Transverse colon (tissue), 4 donors: ENCODE measurements at places on chromosomes 6 and 20. TPM values are rescaled to one million over a fixed set of nuclear protein-coding genes. Genes with fewer than 3 reads are reported as not detected.

DNA sequence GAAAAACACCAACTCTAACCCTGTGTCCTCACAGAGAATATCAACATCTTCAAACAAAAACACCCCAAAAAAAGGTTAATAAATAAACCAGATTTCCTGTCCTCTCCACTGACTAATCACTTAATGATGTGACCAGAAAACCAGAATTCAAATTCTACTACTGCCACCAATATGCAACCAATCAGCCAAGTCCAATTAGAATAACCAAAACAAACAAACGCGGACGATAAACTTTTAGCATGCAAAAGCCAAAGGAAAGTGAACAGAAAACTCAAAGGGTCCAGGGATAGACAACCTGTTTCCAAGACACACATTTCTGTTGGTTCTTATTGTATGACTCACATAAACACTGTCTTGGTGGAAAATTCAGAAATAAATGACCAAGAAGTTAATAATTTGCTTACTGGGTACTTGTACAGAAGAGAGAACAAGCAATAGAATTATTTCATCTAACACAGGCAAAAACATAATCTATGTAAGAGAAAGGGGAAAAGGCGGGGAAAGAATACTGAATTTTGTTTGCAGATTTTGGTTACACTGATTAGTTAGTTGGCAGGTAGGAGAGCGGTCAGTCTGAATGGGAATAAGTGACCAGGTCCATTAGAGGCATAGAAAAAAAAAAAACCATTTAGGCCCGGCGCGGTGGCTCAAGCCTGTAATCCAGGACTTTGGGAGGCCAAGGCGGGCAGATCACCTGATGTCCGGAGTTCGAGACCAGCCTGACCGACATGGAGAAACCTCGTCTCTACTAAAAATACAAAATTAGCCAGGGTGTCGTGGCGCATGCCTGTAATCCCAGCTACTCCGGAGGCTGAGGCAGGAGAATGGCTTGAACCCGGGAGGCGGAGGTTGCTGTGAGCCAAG lies 34.1 kb downstream of the HFE start:
- no peak overlapping the region for H3K27ac ChIP-seq
- no peaks in the 10 kb centered on the region for H3K27me3 ChIP-seq
- H3K36me3 ChIP-seq: no peaks in the 10 kb centered on the region
- DNase-seq: no peak
- no peak overlapping the region for H3K4me3 ChIP-seq

- no peak for DNase-seq
- no peak overlapping the region for H3K4me3 ChIP-seq
- no peaks in the 10 kb centered on the region for H3K4me1 ChIP-seq
- H3K36me3 ChIP-seq: no peaks in the 10 kb centered on the region
- H3K27ac ChIP-seq: no peak overlapping the region
Measured at GRCh38 chr6:38057994-38058393, 238.5 kb downstream of the ZFAND3 start.

GRCh38 chr6:4010048-4010447 lies 68.9 kb downstream of the FAM217A start:
- H3K4me3 ChIP-seq: no peak overlapping the region
- no peaks in the 10 kb centered on the region for H3K36me3 ChIP-seq
- no peaks in the 10 kb centered on the region for H3K27me3 ChIP-seq
- no peak for DNase-seq
- no peaks in the 10 kb centered on the region for H3K4me1 ChIP-seq

- no peaks in the 10 kb centered on the region for H3K27me3 ChIP-seq
- no peak overlapping the region for H3K4me3 ChIP-seq
- H3K27ac ChIP-seq: no peak overlapping the region
Measured at GRCh38 chr20:34578025-34578424, 19.5 kb downstream of the MAP1LC3A start.

- DNase-seq: no peak
- H3K4me3 ChIP-seq: no peak overlapping the region
- H3K36me3 ChIP-seq: no peaks in the 10 kb centered on the region
- H3K27ac ChIP-seq: no peak overlapping the region
- H3K4me1 ChIP-seq: no peaks in the 10 kb centered on the region
Measured at GRCh38 chr6:105759015-105759414, 327.1 kb upstream of the PRDM1 start.

- H3K4me3 ChIP-seq: no peak overlapping the region
- DNase-seq: no peak
- H3K27ac ChIP-seq: no peak overlapping the region
- H3K36me3 ChIP-seq: no peaks in the 10 kb centered on the region
Measured at GRCh38 chr20:60228255-60228654, 270.0 kb downstream of the CDH26 start.

GRCh38 chr20:43983904-43984361 lies 69.3 kb downstream of the TOX2 start:
- no peak for DNase-seq
- no peak overlapping the region for H3K4me3 ChIP-seq
- peaks cover 40% of the 10 kb centered on the region for H3K4me1 ChIP-seq
- no peaks in the 10 kb centered on the region for H3K36me3 ChIP-seq
- H3K27ac ChIP-seq: peak overlapping the region; percentile 75
- no peaks in the 10 kb centered on the region for H3K27me3 ChIP-seq

The F13A1 gene
- total RNA-seq: 5.4 TPM

The HCRTR2 gene
- total RNA-seq: not detected
